ENCODE measurements at places on chromosomes 3 and 15. TPM values are rescaled to one million over a fixed set of nuclear protein-coding genes. Genes with fewer than 3 reads are reported as not detected.

Gene CCNL1
- 125 TPM for total RNA-seq

Gene PCSK6
- total RNA-seq = 9.2 TPM

Gene CD200
- total RNA-seq = 17.7 TPM

Gene ZPLD1
- 1.5 TPM for total RNA-seq

Gene GOLGA6D
- not detected for total RNA-seq

Gene LMAN1L
- total RNA-seq = not detected

Gene SYNPR
- total RNA-seq = not detected

Gene NR1I2
- total RNA-seq = not detected

Gene ACSBG1
- not detected for total RNA-seq

Measured in posterior vena cava (tissue), 2 donors.